ENCODE measurements at places on chromosomes 5 and 9.

- H3K4me1 ChIP-seq: no peaks in the 10 kb centered on the region
- H3K27me3 ChIP-seq: no peaks in the 10 kb centered on the region
- no peak overlapping the region for H3K4me3 ChIP-seq
- H3K36me3 ChIP-seq: no peaks in the 10 kb centered on the region
- no peak for DNase-seq
Observed at GRCh38 chr5:7348168-7348854, 47.6 kb upstream of the ADCY2 start.

- no peak overlapping the region for H3K27ac ChIP-seq
- no peaks in the 10 kb centered on the region for H3K36me3 ChIP-seq
- peaks cover 11% of the 10 kb centered on the region for H3K4me1 ChIP-seq
- peaks cover 11% of the 10 kb centered on the region for H3K27me3 ChIP-seq
- H3K4me3 ChIP-seq: no peak overlapping the region
- DNase-seq: no peak
Observed at GRCh38 chr5:140609126-140609525, 23.8 kb downstream of the CD14 start.

DNA sequence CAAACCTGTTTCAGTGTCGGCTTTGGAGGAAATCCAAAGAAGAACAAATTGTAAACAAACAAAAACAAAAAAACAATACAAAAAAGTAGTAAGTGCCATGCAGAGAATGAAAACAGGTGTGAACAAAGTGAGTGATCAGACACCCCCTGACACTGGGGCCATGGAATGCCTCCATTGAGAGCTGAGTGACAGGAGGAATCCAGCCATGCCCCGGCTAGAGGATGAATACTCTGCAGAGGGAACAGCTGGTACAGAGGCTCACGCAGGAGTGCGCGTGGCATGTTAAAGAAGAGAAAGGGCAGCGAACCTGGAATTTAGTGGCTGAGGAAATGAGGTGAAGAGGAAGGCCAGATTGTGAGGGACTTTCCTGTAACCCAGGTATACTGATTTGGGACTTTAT lies 15.5 kb upstream of the CCNJL start:
- H3K4me3 ChIP-seq: no peak overlapping the region
- peaks cover 5% of the 10 kb centered on the region for H3K4me1 ChIP-seq
- no peaks in the 10 kb centered on the region for H3K36me3 ChIP-seq
- H3K27me3 ChIP-seq: no peaks in the 10 kb centered on the region
- H3K27ac ChIP-seq: no peak overlapping the region

- H3K27ac ChIP-seq: no peak overlapping the region
- DNase-seq: no peak
- no peak overlapping the region for H3K4me3 ChIP-seq
- no peaks in the 10 kb centered on the region for H3K27me3 ChIP-seq
Observed at GRCh38 chr5:95075111-95075510, 209.8 kb downstream of the MCTP1 start.

DNA sequence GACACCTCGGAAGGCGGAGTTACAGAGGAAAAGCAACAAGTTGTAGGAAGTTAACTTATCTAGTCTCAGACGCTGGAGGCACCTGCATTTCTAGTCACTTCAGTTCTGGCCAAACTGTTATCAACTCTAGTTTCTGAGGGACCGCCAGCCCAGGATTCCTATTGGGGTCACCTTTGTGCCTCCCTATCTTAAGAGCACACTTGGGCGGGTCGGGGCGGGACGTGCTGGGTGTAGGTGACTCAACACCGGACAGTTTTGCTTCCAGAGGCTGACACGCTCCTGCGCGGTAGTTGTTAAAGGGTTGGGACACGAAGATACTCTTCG lies 679 bp upstream of the KDM4C start:
- no peaks in the 10 kb centered on the region for H3K27me3 ChIP-seq
- H3K27ac ChIP-seq: peak overlapping the region; percentile 100
- H3K4me1 ChIP-seq: peaks cover 38% of the 10 kb centered on the region
- peak; percentile 71 for DNase-seq

DNA sequence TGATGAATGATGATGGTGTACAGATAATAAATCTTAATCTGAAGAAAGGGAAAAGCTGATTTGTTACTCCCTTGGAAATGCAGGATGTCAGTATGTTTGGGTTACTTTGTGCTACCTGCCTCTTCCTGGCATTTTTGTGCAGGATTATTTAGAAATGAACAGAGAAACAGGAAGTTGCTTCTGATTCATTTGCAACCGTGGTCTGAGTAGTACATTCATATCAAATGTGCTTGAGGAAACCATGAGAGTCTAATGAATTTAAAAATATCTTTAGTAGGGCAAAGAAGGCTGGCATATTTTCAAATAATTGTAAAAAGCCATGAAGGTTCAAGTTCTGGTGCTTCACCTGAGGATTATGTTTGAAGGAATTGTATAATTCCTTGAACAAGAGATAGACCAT lies 391.6 kb downstream of the TMEM161B start:
- H3K4me3 ChIP-seq: no peak overlapping the region
- H3K36me3 ChIP-seq: no peaks in the 10 kb centered on the region
- H3K27me3 ChIP-seq: peaks cover 2% of the 10 kb centered on the region
- no peak for DNase-seq
- H3K27ac ChIP-seq: no peak overlapping the region

GRCh38 chr9:79574781-79575180 lies 3.0 kb downstream of the TLE4 start:
- no peaks in the 10 kb centered on the region for H3K27me3 ChIP-seq
- no peak overlapping the region for H3K27ac ChIP-seq
- no peak for DNase-seq

GRCh38 chr9:134502266-134502791 lies 139.3 kb upstream of the COL5A1 start:
- no peak for DNase-seq
- H3K27ac ChIP-seq: no peak overlapping the region
- peaks cover 19% of the 10 kb centered on the region for H3K27me3 ChIP-seq
- H3K4me1 ChIP-seq: no peaks in the 10 kb centered on the region
- H3K36me3 ChIP-seq: no peaks in the 10 kb centered on the region

GRCh38 chr9:122998448-122998847 lies 35.0 kb upstream of the GPR21 start:
- peaks cover 3% of the 10 kb centered on the region for H3K4me1 ChIP-seq
- peaks cover 27% of the 10 kb centered on the region for H3K36me3 ChIP-seq
- DNase-seq: no peak
- H3K4me3 ChIP-seq: no peak overlapping the region
- no peaks in the 10 kb centered on the region for H3K27me3 ChIP-seq

- no peaks in the 10 kb centered on the region for H3K4me1 ChIP-seq
- H3K27me3 ChIP-seq: peaks cover 12% of the 10 kb centered on the region
- no peaks in the 10 kb centered on the region for H3K36me3 ChIP-seq
Observed at GRCh38 chr5:168401880-168402279, 84.4 kb upstream of the RARS1 start.

DNA sequence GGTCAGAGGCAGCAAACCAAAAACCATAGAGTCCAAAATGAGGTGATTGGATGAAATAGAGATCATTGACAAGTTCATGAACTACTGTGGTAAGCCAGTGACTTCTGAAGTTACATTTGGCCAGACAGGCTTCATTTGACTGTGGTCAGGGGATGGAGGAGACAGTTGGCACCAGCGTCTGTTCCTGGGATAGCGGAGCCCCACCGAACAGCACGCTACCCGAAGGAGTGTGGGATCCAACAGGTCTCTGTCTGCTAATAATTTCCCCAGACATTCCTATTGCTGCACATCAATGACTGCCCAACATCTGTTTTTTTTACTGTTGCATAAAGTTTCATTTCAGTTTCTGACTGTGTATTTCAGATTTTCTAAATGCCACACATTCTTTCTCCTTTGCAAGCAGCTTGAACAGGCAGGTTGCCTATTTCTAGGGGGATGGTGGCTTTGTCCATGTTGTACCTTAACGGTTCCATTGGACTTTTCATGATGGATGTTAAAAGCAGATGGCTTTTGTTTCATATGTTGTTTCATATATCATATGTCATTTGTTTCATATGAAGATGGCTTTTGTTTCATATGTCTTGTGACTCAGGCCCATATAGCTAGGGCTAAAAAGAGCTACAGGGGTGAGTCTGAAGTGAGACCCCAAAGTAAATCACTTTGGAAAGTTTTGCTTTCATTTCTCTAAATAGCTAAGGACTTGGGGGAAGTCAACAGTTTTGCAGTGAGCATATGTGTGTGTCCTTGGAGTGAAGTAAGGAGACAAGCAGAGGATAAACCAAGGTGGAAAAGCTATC lies 180.8 kb downstream of the GOLPH3 start:
- no peak overlapping the region for H3K27ac ChIP-seq
- no peak for DNase-seq

- no peaks in the 10 kb centered on the region for H3K4me1 ChIP-seq
- no peaks in the 10 kb centered on the region for H3K36me3 ChIP-seq
- peaks cover 12% of the 10 kb centered on the region for H3K27me3 ChIP-seq
- no peak overlapping the region for H3K4me3 ChIP-seq
- H3K27ac ChIP-seq: no peak overlapping the region
Observed at GRCh38 chr9:114238472-114238871, 83.1 kb downstream of the COL27A1 start.

- H3K27me3 ChIP-seq: no peaks in the 10 kb centered on the region
- H3K27ac ChIP-seq: peak overlapping the region; percentile 76
- H3K4me3 ChIP-seq: no peak overlapping the region
Observed at GRCh38 chr9:96398582-96399324, 15.2 kb upstream of the SLC35D2 start.

DNA sequence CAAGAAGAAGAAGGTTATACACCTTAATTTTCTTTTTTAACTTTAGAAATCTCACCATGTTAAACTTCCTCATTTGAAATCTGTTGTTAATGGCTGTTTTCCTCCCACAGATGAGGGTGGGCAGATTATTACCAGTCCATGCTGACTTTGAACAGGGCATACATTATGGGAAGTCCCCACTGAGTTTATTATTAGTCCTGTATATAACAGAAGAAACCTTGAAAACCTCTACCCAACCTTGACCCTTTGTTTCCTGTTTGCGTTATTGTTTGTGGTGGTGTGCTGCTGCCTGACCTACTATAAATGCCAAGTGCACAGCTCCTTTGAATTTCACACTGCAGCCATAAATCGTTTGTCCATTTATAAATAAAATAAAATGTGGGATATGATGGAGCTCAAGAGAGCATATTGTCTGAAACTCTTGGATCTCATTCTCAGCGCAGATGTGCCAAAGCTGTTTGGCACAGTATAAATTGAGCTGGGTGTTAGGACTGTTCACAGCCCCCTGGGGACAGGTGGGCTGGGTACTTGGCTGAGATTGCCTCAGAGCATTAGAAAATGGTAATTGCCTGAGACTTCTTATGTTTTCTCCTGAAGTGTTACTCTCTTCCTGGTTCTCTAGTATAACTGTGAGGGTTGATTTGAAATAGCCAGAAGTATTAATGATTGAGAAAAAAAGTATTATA lies 139.6 kb downstream of the SPATA31D1 start:
- H3K27ac ChIP-seq: peak overlapping the region; percentile 60
- H3K27me3 ChIP-seq: no peaks in the 10 kb centered on the region
- H3K4me3 ChIP-seq: no peak overlapping the region
- no peak for DNase-seq

DNA sequence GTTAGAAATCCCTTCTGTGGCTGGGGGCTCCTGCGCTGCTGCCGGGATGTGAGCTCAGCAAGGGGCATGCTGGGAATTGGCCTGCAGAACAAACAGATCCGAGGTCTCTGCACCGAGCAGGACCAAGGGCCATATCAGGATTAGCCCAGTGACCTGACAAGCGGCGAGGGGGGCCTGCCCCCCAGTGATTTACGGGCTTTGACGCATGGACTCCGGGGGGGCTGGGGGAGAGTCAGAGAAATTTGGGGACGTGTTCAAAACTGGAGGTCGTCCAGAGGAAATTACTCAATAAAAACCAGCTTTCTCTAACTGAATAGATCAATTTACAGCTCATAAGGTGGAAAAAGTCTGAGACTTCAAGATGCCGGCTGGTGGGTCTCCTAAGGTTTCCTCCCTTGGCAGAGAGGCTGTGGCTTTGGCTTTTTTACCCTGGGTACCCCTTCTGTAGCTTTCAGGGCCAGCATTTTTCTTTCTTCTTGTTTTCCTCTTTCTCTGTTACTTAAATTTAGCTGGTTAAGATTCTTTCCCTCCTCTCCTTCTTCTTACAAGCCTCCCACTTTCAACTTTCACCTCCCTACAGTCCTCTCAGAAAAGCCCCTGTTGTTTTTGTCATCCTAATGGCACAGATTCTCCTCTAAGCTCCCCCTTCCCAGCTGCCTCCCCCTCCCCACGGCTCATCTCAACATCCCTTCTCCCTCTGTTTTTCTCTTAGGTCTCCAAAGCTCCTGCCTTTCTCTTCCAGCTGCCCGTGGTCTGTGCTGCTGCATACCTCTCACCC lies 551.0 kb downstream of the CCDC171 start:
- H3K27me3 ChIP-seq: no peaks in the 10 kb centered on the region
- no peaks in the 10 kb centered on the region for H3K4me1 ChIP-seq
- no peak overlapping the region for H3K27ac ChIP-seq
- DNase-seq: no peak
- no peaks in the 10 kb centered on the region for H3K36me3 ChIP-seq

GRCh38 chr5:147093138-147093537 lies 141.7 kb upstream of the STK32A start:
- peaks cover 2% of the 10 kb centered on the region for H3K27me3 ChIP-seq
- H3K36me3 ChIP-seq: no peaks in the 10 kb centered on the region
- DNase-seq: no peak
- no peak overlapping the region for H3K27ac ChIP-seq
- no peaks in the 10 kb centered on the region for H3K4me1 ChIP-seq

DNA sequence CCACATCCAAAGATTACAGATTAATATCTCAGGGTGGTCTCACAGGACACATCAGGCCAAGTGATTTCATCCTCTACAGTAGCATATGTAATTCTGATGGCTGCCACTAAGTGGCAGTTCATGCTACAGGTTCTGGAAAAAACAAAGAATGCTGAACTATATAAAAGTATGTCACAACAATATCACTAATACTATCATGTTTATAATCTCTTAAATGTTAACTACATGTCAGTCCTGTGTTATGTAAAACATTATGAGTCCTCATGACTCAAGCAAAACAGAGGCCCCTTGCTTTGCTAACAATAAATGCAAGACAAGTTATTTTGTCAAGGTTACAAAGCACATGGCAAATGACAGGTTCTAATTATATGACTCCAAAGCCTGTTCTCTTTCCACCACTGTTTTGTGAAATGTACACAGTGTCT lies 233.2 kb downstream of the FBXL17 start:
- DNase-seq: no peak
- peaks cover 3% of the 10 kb centered on the region for H3K4me1 ChIP-seq
- no peaks in the 10 kb centered on the region for H3K27me3 ChIP-seq
- no peak overlapping the region for H3K27ac ChIP-seq
- no peak overlapping the region for H3K4me3 ChIP-seq
- H3K36me3 ChIP-seq: peaks cover 18% of the 10 kb centered on the region

- no peaks in the 10 kb centered on the region for H3K27me3 ChIP-seq
- H3K36me3 ChIP-seq: peaks cover 5% of the 10 kb centered on the region
- no peak overlapping the region for H3K4me3 ChIP-seq
- H3K4me1 ChIP-seq: peaks cover 20% of the 10 kb centered on the region
- H3K27ac ChIP-seq: no peak overlapping the region
Observed at GRCh38 chr9:127838375-127839078, 15.9 kb downstream of the ENG start.

Data from activated naive CD8-positive, alpha-beta T cell treated with anti-CD3 and anti-CD28 coated beads, Interleukin-2, amount 50 U/mL, for 24 hours (primary cell).